Omental fat pad (tissue), 4 donors: ENCODE measurements at places on chromosomes 6 and 20.

- DNase-seq = no peak
Measured at GRCh38 chr6:163814494-163815364, 400.2 kb downstream of the QKI start.

- no peak for DNase-seq
Measured at GRCh38 chr6:14616656-14617055, 499.1 kb downstream of the CD83 start.

DNA sequence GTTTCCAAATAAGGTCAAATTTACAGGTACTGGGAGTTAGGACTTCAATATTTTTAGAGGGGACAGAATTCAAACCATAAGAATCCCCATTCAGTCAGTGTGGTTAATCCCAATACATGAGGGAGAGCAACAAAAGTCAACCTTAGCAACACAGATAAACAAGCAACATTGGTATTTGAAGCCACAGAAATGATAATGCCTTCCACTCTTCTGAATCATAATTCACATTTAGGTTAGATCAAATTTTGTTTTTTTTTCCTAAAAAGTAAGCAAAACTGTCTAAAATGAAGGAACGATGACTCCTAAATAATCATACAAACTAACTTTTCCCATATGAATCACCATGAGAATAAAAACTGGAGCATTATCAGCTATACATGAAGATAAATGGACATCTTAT lies 246.0 kb upstream of the TENT5A start:
- DNase-seq = no peak

DNA sequence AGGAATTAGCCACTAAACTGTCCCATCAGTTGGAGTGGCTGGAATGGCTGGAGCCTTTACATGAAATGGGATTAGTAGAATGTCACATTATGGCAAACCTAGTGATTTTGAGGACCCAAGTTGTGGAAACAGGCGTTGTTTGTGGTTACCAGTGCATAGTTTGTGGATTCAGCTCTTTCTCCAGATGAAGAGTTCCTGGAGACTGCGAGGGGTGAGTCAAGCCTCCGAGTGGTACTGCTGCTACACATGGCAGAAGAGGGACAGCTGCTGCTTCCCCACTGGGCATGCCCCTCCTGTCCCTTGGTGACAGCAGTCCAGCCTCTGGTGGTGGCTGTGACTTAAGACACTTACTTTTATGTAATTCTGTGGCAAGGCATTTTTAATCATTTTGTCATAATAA lies 94.2 kb upstream of the SCP2D1 start:
- DNase-seq = no peak

DNA sequence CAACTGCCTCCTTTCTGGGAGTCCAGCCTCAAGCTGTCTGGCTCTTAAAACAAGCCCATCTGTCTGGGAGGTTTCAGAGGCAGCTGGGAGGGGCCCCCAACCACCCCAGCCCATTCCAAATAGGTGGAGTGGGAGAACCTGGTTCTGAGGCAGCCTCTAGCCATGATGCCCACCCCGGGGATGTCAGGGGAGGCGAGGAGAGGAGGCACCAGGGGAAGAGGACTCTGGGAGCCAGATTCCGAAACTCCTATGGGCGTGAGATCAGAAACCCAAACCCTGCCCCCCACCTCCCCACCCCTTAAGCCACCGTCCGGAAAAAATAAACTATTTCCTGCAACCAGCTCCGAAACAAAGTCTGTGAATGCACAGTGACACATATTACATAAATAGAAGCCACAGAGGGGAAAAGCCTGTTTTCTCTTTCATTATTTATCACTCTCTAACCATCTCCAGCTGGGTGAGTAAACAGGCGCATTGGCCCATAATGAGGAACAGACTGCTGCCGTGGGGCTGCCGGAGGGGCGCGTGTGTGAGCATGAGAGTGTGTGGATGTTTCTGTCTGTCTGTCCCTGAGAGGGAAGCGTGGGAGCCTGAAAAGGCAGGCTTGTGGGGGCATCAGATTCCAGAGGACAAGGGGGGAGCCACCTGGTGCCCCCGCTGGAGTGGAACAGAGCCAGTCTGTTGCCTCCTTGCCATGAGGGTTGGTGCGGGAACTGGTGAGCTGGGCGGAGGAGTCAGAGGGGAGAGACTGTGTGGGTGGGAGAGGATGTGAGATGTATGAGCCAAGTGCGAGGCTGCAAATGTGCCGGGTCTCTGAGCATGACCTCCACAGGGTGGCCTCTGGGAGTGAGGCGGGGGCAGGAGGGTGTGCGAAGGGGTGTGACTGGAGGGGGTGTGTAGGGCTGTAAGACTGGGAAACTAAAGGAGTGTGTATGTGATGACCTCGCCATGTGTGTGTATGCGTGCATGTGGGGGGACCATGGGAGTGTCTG lies 14.3 kb upstream of the FOXP4 start:
- DNase-seq = no peak

GRCh38 chr20:44136579-44137265 lies 50.3 kb downstream of the JPH2 start:
- no peak for DNase-seq

GRCh38 chr20:46150943-46151342 lies 32.8 kb downstream of the CD40 start:
- DNase-seq = no peak

GRCh38 chr20:53652859-53653517 lies 59.3 kb upstream of the ZNF217 start:
- DNase-seq = no peak

DNA sequence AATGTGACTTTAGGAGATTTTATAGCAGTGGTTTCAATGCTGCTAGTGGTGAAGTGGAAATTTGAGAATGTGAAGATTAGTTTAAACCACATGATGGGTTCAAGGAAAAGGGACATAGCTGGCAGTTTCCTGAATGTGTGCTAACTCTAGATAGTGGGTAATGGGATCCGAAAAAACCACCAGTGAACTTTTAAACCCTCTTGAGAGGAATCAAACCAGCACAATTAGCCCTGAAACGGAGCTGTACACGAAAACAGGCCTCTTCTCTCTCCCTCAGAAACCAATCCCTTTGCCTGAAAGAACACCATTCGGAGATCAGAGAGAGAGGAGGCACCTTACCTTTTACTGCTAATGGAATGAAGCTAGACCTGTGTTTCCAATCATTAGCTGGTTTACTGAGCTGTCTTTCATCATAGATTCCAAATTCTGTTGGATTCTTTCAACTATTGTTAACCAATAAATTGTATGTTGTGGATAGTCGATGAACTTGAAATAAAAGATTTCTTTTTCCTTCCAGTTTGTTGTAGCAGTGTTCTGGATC lies 103.9 kb downstream of the AIG1 start:
- DNase-seq = no peak

DNA sequence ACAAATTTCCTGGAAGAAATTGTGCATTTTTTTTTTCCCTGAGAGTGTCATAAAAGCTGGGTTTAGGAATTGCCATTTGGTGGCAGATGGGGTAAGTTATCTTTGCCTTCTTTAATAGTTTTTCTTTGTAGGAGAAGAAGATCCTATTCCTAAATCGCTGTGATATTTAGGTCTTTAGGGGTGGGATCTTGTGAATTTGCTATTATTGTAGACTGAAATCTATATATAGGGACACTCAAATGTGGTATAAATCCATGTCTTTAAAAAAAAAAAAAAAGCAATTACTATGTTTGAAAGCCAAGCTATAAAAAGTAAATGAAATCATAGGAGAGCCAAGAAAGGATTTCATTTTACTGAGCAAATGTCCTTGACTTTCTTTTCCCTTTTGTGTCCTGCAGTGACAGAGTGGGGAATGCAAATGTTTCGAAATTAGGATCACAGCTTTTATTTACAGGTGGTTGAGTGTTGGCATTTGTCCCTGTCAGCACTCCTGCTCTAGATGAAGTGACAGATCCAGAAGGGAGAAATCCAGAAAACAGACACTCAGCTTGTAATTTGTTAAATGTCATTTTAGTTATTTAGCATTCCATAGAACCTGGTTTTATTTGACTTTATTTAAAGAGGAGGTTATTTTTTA lies 29.4 kb downstream of the TIAM2 start:
- no peak for DNase-seq

DNA sequence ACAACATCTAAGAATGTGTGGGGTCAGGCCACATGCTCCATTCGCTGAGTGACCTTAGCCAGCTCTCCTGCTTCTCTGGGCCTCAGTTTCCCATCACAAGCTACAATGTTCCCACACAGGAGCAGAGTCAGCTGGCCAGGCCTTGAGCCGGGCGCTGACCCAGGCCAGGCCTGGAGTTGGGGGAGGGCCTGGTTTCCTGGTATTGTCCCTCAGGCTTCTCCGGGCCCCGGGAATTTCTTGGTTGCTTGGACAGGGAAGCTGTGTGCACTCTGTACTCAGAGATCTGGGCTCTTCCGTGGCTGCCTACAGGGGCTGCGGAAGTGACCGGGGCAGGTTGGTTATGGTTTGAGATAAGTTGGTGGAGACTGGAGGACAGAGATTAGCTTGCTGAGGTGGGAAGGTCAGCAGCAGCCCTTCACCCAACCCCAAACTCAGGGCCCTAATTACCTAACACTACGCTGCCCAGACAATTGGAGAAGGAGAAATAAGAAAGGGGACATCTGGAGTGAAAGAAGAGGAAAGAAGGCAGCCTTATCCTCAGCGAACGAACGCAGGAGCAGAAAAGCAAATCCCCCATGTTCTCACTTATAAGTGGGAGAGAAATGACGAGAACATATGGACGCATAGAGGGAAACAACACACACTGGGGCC lies 6.2 kb downstream of the TGM2 start:
- no peak for DNase-seq

- no peak for DNase-seq
Measured at GRCh38 chr6:167336844-167337630, 12.2 kb downstream of the TTLL2 start.

DNA sequence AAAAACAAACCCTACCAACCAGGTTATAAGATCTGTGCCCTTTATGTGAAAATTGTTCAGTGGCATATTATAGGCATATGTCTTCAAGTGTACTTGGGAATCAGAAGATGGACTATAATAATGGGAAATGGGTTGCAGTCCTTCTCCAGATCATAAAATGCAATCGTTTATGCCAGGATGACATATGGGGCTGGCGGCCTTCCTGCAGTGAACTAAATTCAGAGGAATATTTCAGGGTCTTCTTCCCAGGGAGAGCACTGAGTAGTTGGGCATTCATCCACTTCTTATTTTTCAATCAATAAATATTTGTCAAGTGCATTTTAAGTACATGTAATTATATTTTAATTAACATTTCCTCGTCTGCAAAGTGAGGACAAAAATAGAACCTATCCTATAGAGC lies 176.2 kb upstream of the CNR1 start:
- no peak for DNase-seq
